ENCODE measurements at places on chromosomes 2 and 18.
A peak's percentile ranks its signal among the peaks of the same experiment; 100 is the strongest.

GRCh38 chr2:88659538-88659915, 31.9 kb upstream of the RPIA start:
- DNase-seq, result no peak

DNA sequence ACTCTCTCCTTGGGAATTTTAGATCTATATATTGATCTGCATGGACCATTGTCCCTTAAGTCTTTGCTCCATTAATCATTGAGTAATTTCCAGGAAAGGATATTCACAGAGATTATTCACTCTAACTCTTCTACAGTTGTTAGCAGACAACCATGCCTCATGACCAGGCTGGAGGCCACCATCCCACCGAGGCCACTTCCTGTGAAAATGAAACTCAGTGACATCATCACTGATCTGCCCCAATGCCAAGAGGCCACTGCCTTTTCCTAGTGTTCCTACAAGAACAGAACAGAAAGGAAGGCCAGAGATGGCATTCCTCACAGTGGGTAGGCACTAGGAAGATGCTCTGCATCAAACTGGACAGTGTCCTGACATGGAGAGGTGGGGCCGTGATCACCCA, 161.3 kb downstream of the DTNA start:
- DNase-seq, result no peak

DNA sequence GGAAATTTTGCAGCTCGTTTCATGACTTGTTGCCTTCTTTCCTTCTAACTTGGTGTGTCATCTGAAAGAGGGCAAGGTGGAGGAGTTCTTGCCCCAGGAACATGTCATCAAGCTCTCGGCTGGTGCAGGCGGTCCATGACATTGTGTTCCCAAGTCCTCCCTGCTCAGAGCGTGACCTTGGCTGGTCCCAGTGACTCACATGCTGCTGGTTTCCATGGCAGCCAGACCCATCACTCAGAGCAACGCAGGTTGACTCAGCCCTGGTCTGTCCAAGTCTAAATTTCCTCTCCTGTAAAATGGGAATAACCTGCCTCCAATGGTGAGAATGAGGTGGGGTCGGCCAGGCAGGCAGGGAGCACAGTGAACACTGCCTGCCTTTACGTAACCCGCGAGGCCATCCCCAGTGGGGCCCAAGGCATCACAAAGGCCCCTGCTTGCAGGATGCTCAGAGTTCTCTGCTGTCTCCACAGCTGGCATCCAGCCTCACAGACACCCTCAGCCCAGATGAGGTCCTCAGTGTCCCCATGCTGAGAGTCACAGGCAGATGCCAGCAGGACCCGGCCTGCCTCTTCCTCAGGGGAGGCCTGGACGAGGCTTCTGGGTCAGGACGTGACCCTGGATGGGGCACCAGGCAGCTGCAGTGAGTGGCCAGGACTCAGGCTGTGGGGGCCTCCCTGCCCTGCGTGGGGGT, 143.7 kb downstream of the TPO start:
- no peak for DNase-seq

- DNase-seq, result no peak
Observed at GRCh38 chr2:31267437-31268120, 33.6 kb downstream of the EHD3 start.

DNA sequence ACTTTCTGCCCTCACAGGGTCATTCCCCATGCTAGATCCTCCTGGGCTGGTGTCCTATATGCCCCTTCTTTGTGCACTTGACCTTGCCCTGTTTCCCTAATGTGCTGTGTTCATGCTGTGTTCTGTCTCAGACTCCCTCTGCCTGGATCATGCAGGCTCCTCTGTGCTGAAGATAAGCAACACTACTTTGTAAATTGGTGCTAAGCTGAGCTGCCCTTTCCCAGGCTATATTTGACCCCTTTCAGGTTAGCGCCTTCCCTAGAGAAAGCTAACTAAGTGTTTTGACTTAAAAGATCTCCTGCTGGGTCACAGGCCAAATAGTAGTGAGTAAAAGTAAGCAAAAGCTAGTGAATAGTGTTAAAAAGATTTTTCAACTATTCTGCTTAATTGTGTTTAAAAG, 257.2 kb upstream of the RGPD4 start:
- no peak for DNase-seq

- DNase-seq, result no peak
Observed at GRCh38 chr2:23285091-23285800, 99.7 kb upstream of the KLHL29 start.

DNA sequence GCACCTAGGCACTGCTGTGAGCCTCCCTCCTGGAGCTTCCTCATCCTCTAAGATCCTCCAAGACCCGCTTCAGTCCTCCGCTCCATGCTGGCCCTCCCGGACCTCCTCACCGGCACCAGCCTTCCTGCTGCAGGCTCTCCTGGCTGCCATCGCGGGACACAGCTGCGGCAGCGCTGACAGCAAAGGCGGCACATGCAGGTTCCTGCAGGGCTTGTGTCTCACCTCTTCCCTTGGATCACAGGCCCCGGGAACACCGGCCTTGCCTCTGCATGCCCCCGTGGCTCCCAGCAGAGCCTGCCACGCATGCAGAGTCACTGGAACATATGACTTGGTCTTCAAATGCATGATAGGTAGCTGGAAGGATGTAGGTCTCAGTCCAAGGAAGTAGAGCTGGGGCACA, 67.2 kb downstream of the PTGR3 start:
- DNase-seq, result no peak

DNA sequence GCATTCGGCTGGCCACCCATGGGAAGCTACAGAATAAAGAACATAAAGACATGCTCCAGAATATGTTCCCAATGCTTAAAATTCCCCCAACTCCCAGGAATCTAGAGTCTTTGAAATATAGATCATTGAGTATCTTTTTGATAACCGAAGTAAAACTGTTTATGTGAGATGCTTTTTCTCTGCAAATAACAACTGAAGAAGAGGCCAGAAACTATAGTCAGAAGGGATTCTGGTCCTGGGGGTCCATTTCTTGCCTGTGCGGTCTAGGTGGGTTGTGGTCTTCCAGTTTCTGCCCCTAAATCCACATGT, 30.6 kb upstream of the SLC66A3 start:
- no peak for DNase-seq

DNA sequence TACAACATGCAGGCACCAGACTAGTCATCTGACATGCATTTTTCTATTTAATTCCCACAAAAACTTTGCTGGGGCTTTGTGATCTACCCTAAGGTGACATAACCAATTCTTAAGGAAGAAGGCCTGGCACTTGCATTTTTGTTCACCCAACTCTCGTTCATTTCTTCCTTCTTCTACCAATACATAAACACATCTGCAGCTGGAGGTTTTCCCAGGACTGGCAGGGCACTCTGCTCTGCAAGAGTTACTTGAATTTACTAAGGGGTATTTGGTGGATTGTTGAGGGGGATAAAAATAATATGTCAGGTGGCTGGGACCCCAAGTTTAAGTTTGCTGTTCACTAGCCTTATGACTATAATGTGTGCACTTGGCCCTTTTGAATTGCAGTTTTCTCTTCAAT, 111.4 kb upstream of the TRIB2 start:
- DNase-seq, result no peak

- DNase-seq, result no peak
Observed at GRCh38 chr18:10487154-10487553, 32.7 kb downstream of the APCDD1 start.

DNA sequence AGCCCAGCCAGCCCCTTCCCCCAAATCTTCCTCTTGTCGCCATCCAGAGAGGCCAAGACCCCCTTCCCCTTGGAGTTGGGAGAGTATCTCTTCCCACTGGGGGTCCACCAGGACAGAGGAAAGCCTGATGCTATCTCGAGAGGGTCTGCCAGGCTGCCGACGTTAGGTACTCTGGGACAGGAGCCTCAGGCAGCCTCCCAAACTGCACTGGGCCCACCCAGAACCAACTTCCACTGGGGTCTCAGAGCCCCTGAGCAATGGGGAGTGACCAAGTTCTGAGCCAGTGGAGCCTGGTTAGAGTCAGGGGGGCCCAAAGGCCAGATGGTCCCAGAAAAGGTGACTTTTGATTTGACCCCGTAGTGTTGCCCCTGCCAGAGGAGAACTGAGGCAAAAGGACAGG, 189.1 kb downstream of the INHBB start:
- DNase-seq, result no peak

DNA sequence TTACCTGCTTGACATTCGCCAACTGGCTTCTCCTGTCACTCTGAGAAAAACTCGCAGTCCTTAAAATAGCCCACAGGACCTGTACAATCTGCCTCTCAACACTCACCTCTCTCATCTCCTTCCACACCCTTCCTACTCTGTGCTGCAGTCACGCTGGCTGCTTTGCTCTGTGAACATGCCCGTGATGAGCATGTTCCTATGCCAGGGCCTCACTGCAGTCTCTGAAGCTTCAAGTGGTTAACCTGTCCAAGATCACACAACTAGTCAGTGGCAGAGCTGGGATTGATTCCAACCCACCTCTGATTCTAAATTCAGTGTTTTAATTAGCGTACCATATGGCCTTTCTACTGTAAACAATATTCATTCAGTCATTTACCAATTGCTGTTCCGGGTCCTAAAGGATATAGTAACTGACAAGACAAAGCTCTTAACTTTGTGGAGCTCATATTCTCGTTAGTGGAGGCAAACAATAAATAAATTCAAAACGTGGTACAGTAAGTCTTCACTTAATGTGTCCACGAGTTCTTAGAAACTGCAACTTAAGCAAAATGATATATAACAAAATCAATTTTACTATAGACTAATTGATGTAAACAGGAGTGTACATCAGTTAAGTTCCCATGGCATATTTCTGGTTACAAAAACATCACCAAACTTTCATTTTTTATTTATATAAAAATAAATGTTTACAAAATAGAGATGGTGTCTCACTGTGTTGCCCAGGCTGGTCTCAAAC, 38.9 kb upstream of the FBXO11 start:
- no peak for DNase-seq

DNA sequence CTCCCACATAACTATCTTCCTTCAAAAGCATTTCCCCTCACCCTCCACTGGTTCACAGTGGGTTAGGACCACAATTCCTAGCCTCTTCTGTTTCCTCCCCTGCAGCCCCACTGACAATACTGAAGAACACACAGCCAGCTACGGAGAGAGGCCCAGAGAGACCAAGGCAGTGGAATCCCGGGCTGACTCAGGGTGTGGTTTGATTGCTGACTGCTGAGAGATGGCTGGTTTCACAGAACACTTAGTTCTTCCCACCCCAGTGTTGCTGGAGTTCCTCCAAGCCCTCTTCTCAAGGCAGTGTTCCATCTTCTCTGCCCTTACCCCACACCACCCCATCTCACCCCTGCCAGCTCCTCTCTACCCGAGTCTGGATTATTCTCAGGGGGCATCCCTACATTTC, 43.3 kb upstream of the ZFP36L2 start:
- no peak for DNase-seq

- DNase-seq, result no peak
Observed at GRCh38 chr2:102357937-102358336, 2.3 kb downstream of the IL18R1 start.

- no peak for DNase-seq
Observed at GRCh38 chr2:191653667-191654391, 24.1 kb upstream of the NABP1 start.

- DNase-seq, result peak; percentile 19
Observed at GRCh38 chr18:62131301-62131909, 55.5 kb downstream of the PIGN start.

DNA sequence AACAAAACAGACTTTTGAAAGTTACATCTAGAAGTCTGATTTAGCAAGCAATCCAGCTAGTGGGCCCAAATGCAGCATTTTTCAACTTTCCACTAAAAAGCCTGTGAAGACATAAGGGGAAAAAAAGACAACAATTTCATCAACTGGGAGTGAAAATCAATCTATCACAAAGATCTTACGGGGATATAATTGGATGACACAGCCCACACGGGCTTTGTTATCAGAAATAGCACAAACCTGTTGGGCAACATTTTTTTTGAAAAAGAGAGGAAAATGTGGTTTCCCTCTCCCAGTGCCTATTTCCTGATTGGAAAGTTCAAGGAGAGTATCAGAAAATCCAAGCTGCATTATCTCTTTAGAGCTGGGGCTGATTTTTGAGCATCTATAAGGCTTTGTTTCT, 132.7 kb downstream of the EVA1A start:
- DNase-seq, result no peak

DNA sequence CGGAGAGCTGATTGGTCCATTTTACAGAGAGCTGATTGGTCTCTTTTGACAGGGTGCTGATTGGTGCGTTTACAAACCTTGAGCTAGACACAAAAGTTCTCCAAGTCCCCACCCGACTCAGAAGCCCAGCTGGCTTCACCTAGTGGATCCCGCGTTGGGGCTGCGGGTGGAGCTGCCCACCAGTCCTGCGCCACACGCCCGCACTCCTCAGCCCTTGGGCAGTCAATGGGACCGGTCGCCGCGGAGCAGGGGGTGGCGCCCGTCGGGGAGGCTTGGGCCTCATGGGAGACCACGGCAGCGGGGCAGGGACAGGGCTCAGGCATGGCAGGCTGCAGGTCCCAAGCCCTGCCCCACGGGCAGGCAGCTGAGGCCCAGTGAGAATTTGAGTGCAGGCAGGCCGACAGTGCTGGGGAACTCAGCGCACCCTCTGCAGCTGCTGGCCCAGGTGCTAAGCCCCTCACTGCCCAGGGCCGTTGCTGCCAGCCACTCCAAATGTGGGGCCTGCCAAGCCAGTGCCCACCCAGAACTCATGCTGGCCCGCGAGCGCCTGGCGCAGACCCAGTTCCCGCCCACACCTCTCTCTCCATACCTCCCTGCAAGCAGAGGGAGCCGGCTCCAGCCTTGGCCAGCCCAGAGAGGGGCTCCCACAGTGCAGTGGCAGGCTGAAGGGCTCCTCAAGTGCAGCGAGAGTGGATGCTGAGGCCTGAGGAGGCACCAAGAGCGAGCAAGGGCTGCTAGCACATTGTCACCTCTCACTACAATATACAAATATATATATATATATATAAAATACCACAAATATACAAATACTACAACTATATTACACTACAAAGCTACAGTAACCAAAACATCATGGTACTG, 100.7 kb downstream of the SPIRE1 start:
- no peak for DNase-seq

GRCh38 chr2:20215183-20216040, 9.5 kb downstream of the SDC1 start:
- no peak for DNase-seq

- no peak for DNase-seq
Observed at GRCh38 chr2:217206016-217206725, 346.3 kb upstream of the TNP1 start.

- DNase-seq, result no peak
Observed at GRCh38 chr2:140442319-140442718, 1662.1 kb upstream of the NXPH2 start.

- DNase-seq, result no peak
Observed at GRCh38 chr2:105712166-105712915, 32.4 kb upstream of the NCK2 start.

GRCh38 chr2:69310111-69311023, 76.7 kb downstream of the GFPT1 start:
- DNase-seq, result no peak

- DNase-seq, result no peak
Observed at GRCh38 chr18:56139792-56140254, 498.6 kb downstream of the TXNL1 start.

DNA sequence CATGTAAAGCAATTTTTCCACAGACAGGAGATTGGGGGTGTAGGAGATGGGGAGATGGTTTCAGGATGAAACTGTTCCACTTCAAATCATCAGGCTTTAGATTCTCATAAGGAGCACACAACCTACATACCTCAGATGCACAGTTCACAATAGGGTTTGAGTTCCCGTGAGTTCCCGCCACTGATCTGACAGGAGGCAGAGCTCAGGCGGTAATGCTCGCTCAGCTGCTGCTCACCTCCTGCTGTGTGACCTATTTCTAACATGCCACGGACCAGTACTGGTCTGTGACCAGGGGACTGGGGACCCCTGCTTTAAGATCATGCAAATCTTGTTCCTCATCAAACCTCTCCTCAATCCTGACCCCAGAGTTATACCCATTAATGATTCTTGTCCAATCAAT, 70.1 kb downstream of the RPE start:
- no peak for DNase-seq

- no peak for DNase-seq
Observed at GRCh38 chr2:204496779-204497178, 48.5 kb upstream of the PARD3B start.
